ENCODE measurements at places on chromosomes 3 and 15.

DNA sequence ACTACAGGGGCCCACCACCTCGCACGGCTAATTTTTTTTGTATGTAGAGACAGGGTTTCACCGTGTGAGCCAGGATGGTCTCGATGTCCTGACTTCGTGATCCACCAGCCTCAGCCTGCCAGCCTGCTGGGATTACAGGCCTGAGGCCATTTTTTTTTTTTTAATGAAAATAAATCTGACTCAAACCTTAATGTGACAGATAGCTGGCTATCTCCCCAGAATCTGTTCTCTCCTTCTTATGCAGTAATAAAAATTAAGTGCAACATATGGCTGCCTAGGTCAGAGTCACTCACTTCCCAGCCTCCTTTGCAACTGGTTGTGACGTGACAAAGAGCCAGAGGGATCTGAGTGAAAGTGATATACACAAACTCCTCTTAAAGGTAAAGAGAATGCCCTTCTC, 53.0 kb downstream of the ZNF148 start:
- no peak for DNase-seq

DNA sequence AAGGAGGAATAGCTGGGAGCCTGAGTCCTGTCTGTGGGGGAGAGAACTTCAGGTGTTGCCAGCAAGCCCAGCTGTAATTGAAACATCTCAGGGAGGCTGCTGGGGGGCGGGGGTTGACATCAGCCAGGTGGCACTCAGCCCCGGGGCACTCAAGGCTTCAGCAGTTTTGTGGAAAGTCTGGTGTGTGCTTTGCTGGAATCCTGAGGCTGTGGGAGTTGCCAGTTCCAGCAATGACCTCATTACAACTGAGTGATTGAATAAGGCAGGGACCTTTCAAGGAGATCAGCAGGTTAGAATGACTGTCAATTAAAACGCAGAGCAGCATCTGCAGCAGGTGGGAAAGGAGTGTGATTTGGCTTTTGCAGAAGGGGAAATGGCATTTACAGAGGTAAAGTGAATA, 75.7 kb downstream of the FAM43A start:
- peak; percentile 32 for DNase-seq

- peak; percentile 43 for DNase-seq
These were observed 30.2 kb upstream of the ZNF609 start for GRCh38 chr15:64430000-64430735.

DNA sequence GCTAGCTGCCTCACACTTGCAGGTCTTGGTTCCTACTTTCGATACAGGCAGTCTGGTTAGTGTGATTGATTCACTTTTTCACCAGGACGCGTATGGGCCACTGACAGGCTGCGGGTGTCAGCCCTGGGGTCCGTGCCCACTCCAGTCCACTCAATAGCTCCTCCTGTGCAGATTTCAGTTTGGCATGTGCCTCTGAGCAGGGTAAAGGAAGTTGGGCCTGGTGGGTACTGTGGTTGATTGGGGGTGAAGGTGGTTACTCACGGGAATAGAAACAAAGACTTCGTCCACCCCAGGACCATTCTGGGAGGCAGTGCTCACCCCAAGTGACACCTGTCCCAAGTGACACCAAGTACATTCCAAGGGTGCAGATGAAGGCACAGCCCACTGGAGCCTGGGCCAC, 62.3 kb downstream of the EPHB1 start:
- DNase-seq, result no peak

GRCh38 chr3:62718515-62719320, 156.5 kb downstream of the CADPS start:
- DNase-seq, result no peak

GRCh38 chr3:102194760-102195159, 240.1 kb upstream of the ZPLD1 start:
- no peak for DNase-seq

- DNase-seq, result no peak
These were observed 199.2 kb downstream of the OTOL1 start for GRCh38 chr3:161695811-161696210.

GRCh38 chr15:28100516-28101195, 1.5 kb upstream of the OCA2 start:
- DNase-seq, result no peak

GRCh38 chr15:79943820-79944219, 27.2 kb downstream of the BCL2A1 start:
- DNase-seq, result no peak

GRCh38 chr15:48253172-48253571, 47.1 kb downstream of the SLC12A1 start:
- DNase-seq, result no peak
